GM10248 (cell line): ENCODE measurements at places on chromosomes 16 and 17.

DNA sequence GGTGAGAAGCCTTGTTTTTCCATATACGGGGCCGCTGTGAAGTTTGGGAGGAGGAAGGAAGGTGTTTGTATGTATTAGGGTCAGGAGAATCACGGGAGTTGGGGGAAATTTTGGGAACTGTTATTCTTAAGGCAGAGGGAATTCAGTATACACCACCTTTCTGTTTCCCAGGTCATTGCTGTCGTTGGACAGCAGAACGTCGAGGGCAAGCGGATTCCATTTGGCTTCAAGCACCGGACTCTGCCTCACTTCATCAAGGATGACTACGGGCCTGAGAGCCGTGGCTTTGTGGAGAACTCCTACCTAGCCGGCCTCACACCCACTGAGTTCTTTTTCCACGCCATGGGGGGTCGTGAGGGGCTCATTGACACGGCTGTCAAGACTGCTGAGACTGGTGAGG is 17.6 kb downstream of the POLR2A start:
- no peak for DNase-seq

DNA sequence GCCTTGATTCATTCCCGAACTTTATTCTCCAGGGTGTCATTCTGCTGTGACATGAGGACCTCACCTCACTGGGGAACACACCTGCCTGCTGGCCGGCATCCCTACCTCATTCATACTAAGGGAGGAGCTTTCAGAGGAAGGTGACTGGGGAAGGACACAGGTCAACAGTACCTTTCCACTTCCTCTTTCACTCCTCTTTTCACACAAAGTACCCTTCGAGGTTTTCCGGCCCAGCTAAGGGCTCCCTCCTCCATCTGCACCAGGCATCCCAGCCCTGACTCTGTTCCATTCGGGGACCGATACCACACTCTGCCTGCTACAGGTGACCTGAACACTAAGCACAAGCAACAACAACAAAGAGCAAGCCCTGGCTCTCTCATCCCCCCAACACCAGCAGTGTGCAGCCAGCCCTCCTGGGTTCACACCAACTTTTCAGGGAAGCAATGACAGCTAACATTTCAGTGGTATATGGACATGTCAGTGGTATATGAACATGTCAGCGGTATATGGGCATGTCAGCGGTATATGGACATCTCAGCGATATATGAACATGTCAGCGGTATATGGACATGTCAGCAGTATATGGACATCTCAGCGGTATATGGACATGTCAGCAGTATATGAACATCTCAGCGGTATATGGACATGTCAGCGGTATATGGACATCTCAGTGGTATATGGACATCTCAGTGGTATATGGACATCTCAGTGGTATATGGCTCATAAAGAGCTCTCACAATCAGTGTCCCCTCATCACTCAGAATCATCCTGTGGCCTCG is 16.0 kb downstream of the TRIM25 start:
- DNase-seq, result peak; percentile 56

GRCh38 chr16:23505671-23506605 is 4.4 kb downstream of the GGA2 start:
- no peak for DNase-seq

- no peak for DNase-seq
Observed at GRCh38 chr17:6456321-6456720, 12.1 kb downstream of the PIMREG start.

GRCh38 chr16:65895906-65896305 is 470.6 kb upstream of the CDH5 start:
- no peak for DNase-seq

DNA sequence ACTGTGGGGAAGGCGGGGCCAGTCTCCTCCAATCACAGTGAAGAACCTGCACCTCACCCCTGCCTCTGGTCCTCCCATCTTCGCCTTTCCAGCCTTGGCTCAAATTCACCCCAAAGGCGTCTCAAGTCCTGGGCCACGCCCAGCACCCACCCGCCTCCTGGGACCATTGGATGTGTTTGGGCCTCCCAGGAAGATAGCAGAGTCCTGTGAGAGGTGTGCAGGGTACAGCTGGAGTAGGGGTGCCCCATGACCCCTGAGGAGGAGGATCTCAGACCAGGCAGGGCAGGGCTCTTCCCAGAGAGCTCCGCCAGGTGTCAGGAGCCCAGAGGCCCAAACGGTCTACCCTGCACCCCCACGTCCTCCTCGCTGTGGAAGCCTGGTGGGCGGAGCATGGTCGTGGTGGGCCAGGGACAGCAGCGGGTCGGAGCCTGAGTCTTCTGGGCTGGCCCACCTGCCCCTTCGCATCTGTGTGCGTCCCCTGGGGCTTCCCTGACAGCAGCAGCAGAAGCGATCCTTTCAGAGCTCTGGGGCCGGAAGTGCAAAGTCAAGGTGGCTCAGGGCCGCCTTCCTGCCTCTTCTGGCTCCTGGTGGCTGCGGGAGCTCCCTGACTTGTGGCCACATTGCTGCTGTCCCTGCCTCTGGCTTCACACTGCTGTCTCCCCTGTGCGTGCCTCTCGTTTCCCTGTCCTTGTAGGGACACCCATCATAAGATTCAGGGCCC is 34.9 kb upstream of the ZNF469 start:
- peak; percentile 63 for DNase-seq

DNA sequence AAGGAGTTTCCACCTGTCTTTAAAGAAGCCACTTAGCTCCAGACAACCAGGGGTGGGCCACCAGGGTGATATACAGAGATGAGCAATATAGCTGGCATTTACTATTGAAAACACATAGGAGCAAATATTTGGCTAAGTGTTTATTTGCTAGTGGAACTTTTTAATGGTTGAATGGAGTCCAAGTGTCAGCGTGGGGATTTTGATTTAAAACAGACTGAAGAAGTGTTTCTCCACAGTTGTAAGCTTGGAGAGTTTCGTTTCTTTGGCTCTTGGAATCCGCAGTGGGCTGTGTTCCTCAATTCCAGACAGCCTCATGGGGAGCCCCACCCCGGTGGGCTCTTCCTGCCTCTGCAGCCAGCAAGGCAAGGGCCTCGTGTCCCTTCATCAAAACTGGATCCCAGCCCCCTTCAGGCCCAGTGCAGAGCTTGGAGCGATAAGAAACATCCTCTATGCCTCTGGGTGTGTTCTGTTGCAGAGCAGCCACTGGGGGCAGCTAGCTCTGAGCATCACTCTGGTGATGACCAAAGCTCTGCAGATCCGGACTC is 36.1 kb downstream of the NOG start:
- DNase-seq, result no peak

- no peak for DNase-seq
Observed at GRCh38 chr16:79677799-79678530, 77.4 kb upstream of the MAF start.

DNA sequence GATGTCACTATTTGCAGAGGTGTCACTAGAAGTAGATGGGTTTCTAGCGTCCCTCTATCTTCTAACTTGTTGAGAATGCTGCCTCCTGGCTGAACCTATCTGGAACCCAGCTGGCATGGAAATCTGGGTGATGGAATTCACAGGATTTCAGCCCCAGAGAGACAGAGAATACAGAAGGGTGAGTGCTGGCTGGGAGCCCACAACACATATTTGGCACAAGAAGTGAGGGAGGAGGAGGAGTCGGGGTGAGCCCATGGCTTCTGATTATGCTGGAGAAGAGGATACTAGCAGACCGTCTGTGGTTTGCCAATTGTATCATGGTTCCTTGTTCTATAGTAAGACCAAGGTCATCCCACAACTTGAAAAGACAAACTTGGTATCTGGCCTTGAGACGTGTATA is 557.8 kb upstream of the SALL1 start:
- no peak for DNase-seq

DNA sequence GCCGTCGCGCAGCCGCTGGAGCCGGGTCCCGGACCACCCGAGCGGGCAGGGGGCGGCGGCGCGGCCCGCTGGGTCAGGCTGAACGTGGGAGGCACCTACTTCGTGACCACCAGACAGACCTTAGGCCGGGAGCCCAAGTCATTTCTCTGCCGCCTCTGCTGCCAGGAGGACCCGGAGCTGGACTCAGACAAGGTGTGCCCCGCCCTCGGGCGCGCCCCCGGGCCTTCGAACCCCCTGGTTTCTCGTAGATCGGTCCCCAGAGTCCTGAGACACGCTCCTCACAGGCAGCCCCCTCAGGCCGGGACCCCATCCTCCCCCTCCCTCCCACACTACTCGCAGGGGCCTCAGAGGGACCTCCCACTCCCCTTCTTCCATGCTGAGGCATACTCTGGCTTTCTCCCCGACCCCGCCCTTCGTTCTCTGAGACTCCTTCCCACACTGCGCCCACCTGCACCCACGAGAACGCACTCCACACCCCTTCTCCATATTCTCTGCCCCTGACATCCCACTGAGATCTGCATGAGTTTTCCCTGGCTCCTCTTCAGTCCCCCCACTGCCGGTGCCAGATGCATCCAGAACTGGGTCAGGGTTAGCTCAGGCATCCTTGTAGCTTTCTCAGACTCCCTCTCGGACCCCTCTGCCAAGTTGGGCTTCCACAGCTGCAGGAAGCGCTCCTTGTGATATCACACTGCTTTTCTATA is 523 bp downstream of the KCTD2 start:
- DNase-seq, result no peak

DNA sequence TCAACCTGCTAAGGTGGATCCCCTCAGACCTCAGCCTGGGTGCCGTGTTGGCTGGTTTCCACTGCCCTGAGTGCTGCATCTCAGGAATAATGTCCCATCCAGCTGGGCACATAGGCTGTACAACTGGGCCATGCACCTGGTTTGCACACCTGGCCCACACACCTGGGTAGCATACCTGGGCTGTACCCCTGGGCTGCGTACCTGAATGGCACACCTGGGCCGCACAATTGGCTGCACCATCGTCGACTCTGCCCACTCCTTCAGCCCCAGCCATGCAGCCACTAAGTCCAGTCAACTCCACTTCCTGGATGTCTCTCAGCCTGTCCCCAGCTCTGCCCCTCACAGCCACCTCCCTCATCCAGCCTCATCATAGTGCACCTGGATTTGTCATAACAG is 7.9 kb downstream of the SLC5A10 start:
- DNase-seq, result no peak

GRCh38 chr17:78658281-78658785 is 81.1 kb upstream of the DNAH17 start:
- no peak for DNase-seq

DNA sequence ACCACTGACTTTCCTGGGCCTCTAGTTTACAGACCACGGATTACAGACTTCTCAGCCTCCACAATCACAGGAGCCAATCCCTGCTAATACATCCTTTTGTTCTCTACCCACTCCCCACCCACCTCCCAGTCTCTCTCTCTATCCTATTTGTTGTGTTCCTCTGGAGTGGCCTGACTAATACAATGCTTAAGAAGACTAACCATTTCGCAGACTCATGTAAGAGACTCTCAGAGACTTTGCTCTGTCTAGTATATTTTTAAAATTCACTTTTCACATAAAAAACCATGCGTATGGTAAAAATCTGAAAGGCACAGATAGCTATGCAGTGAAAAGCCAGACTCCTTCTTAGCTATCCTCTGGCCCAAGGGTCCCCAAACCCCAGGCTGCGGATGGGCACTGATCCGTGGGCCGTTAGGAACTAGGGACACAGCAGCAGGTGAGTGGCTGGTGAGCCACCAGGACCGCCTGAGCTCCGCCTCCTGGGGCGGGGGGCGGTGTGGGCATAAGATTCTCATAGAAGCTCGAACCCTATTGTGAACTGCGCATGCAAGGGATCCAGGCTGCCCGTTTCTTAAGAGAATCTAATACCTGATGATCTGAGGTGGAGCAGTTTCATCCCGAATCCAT is 7.6 kb downstream of the PIK3R6 start:
- DNase-seq, result no peak
